Vein endothelial cell (primary cell): ENCODE measurements at places on chromosomes 16 and 17. TPM values are rescaled to one million over a fixed set of nuclear protein-coding genes. Genes with fewer than 3 reads are reported as not detected.

TP53TG3C gene
- not detected in 2 replicates for total RNA-seq

SLFN14 gene
- total RNA-seq: under 0.01 TPM in 1 of 2 replicates, not detected in the other

PPP1R27 gene
- not detected in 2 replicates for total RNA-seq

CAPNS2 gene
- total RNA-seq: 1.3 and 1.7 TPM in 2 replicates

PARD6A gene
- 1.3 and 2.2 TPM in 2 replicates for total RNA-seq

IGF2BP1 gene
- total RNA-seq: 1.3 and 8.0 TPM in 2 replicates

TSPAN10 gene
- 0.48 TPM in 1 of 2 replicates, not detected in the other for total RNA-seq

PRR14 gene
- 11.4 and 15.7 TPM in 2 replicates for total RNA-seq

CPNE7 gene
- 2.1 and 7.8 TPM in 2 replicates for total RNA-seq

CLEC3A gene
- total RNA-seq: not detected in 2 replicates

ZFP3 gene
- 2.0 and 2.7 TPM in 2 replicates for total RNA-seq

COG8 gene
- 36.1 and 36.9 TPM in 2 replicates for total RNA-seq

GFAP gene
- 0.86 TPM in 1 of 2 replicates, not detected in the other for total RNA-seq

PTX4 gene
- 0.19 TPM in 1 of 2 replicates, not detected in the other for total RNA-seq

CD300E gene
- total RNA-seq: not detected in 2 replicates

MTSS2 gene
- 25.7 and 31.7 TPM in 2 replicates for total RNA-seq

PRKCA gene
- 15.2 and 21.2 TPM in 2 replicates for total RNA-seq

PIK3R5 gene
- not detected in 2 replicates for total RNA-seq

MEOX1 gene
- under 0.01 TPM in 1 of 2 replicates, not detected in the other for total RNA-seq

PRRT2 gene
- total RNA-seq: 0.19 and 0.65 TPM in 2 replicates

TNFRSF17 gene
- total RNA-seq: not detected in 2 replicates

ZNF287 gene
- 2.9 and 4.0 TPM in 2 replicates for total RNA-seq

KRT40 gene
- not detected in 2 replicates for total RNA-seq

SLC5A11 gene
- 0.38 TPM in 1 of 2 replicates, not detected in the other for total RNA-seq

WWOX gene
- total RNA-seq: 12.1 and 12.6 TPM in 2 replicates

ANKRD40CL gene
- not detected in 2 replicates for total RNA-seq

ADAT1 gene
- total RNA-seq: 90.5 and 102 TPM in 2 replicates

TAC4 gene
- not detected in 2 replicates for total RNA-seq

RAI1 gene
- total RNA-seq: 21.8 and 22.2 TPM in 2 replicates

CNTD1 gene
- total RNA-seq: under 0.01 TPM in 1 of 2 replicates, not detected in the other

OR1A2 gene
- total RNA-seq: not detected in 2 replicates

PMFBP1 gene
- total RNA-seq: not detected in 2 replicates

CACNG3 gene
- total RNA-seq: not detected in 2 replicates

PRKCB gene
- total RNA-seq: under 0.01 TPM in 1 of 2 replicates, not detected in the other

FKBP10 gene
- 140 and 194 TPM in 2 replicates for total RNA-seq

BMERB1 gene
- total RNA-seq: 20.3 and 25.7 TPM in 2 replicates

NOD2 gene
- total RNA-seq: under 0.01 TPM in 1 of 2 replicates, not detected in the other

TPSAB1 gene
- not detected in 2 replicates for total RNA-seq

CACNG1 gene
- not detected in 2 replicates for total RNA-seq

PIRT gene
- total RNA-seq: not detected in 2 replicates
